ENCODE measurements at places on chromosomes 2 and 18.
A peak's percentile ranks its signal among the peaks of the same experiment; 100 is the strongest.

DNA sequence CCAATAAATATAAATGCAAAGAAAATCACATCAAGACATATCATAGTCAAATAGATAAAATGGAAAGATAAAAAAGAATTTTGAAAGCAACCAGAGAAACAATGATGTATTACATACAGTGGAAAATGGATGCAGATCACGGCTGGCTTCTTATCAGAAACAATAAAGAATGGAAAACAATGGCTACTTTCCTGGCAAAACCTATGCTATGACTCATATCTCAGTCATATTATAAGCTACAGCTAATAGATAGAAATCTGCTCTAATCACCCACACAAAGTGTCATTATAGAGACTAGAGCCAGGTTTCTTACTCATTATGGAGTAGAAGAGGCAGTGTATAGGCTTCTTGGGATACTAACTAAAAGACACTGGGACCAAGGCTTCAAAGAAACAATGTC lies 93.5 kb upstream of the TACR1 start:
- DNase-seq, result no peak

- peak; percentile 4 for DNase-seq
These were observed 68.0 kb downstream of the SERPINB8 start for GRCh38 chr18:64037812-64038414.

- DNase-seq, result peak; percentile 84
These were observed 21.5 kb upstream of the DAW1 start for GRCh38 chr2:227849906-227850305.

- no peak for DNase-seq
These were observed 1.7 kb downstream of the MYCN start for GRCh38 chr2:15941871-15942710.

DNA sequence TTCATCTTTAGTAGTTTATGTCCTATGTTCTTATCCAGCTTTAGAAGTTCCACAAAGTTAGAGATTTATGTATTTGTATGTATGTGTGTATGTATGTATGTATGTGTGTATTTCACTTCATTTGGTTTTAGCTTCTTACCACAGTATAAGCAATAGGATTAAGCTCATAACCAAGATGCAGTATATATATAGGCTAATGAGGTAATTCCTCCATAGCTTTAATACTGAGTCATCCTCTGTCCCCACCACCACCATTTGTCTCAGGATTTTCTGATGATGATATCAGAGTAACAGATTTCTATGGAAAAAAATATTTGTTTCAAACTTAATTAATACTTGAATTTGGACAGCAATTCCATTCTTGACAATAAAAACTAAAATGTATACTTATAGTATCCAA lies 159.2 kb downstream of the SOX11 start:
- no peak for DNase-seq

GRCh38 chr18:34808389-34808788 lies 98.3 kb downstream of the DTNA start:
- no peak for DNase-seq
